ENCODE measurements at places on chromosomes 11 and 22. TPM values are rescaled to one million over a fixed set of nuclear protein-coding genes. Genes with fewer than 3 reads are reported as not detected.

GRCh38 chr11:72239849-72240460 is 4.0 kb downstream of the PHOX2A start:
- DNase-seq, result no peak

GRCh38 chr22:49417833-49418232 is 409.8 kb downstream of the BRD1 start:
- DNase-seq, result no peak

Gene HPS5
- total RNA-seq, result 18.8 TPM

Gene FBLN1
- 23.9 TPM for total RNA-seq

DNA sequence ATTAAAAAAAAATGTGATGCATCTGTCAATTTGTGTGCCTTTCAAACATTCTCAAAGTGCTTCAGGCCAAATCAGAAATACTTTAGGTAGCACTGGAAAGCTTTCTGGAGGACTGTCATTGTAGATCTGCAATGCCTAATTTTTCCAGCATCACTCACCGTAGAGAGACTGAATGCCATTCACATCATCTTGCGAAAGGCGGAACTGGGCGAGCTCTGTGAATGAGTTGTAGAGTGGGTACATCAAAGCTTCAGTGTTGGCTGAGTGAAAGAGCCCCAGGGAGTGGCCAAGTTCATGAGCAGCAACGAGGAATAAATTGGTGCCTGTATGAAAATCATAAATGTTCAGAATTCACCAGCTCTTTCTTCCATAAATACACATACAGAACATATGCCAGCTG is 4.0 kb downstream of the MMP10 start:
- no peak for DNase-seq

DNA sequence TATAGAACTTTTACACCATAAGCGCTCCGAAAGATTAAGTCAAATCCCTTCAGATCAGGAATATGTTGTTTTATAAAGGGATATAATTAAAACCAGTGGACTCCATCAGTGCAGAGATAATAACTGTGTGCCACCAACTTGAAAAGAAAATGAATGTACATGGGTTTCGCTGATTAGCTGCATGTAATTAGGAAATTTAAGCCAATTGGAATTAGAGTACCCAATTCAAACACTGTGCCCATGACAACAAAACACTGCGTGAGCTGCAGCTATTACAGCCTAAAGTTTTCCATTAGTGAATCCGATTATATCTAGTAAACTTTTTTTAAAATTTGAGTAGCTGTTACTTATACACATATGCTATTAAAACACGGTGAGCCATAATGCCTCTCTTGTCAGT is 392.3 kb upstream of the ARHGAP42 start:
- no peak for DNase-seq

Gene BID
- 76.3 TPM for total RNA-seq

DNA sequence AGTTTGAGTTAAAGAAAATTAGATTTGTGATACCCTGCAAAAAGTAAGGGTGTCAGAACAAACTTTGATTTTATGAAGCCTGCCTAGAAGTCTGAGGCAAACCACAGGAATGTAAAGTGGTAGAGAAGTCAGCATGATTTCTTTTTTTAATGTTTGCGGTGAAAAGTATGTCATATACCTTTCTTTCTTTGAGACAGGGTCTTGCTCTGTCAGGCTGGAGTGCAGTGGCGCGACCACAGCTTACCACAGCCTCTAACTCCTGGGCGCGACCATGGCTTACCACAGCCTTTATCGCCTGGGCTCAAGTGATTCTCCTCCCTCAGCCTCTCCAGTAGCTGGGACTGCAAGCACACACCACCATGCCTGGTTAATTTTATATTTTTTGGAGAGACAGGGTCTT is 4.7 kb downstream of the API5 start:
- DNase-seq, result peak; percentile 76

DNA sequence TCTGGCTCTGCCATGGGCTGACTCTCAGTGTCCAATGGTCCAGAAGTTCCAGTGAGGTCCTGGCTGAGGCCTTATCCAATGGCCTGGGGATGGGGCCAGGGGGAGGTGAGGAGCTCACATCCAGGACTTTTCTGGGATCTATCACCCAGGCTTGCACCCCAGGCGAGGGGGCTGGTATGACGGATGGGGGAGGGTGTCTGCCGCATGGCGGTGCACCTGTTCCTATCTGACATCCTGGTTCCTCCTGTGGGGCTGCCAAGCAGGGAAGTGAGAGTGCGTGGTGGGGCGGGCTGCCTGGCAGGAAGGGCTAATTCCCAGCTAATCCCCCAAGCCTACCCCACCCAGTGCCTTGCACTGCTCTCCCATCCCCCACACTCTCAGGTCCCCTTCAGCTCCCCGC is 102.1 kb downstream of the NECTIN1 start:
- DNase-seq, result no peak

Gene OR8D4
- not detected for total RNA-seq
